ENCODE measurements at places on chromosomes 12 and 14. TPM values are rescaled to one million over a fixed set of nuclear protein-coding genes. Genes with fewer than 3 reads are reported as not detected.

The NINJ2 gene
- total RNA-seq: 2.9 TPM

The TMEM119 gene
- 6.9 TPM for total RNA-seq

The RNU6-8 gene
- not detected for total RNA-seq

The PIWIL1 gene
- total RNA-seq: 0.22 TPM

DNA sequence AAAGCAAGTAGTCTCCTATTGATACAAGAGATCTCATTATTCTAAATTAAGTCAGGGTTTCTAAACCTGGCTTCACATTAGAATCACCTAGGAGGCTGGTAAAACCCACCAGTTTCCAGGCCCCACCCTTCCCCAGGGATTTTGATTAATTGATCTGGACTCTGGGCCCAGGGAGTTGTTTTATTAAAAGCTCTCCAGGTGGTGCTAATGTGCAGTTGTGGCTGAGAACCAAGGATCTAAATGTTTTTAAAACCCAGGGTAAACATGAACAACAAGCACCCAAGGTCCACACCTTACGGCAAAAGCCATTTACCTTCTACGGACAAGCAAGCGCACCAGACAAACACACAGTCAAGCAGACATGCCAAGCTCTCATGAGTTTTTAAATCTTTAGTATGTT, 73.9 kb downstream of the SLC2A13 start:
- no peaks in the 10 kb centered on the region for H3K27me3 ChIP-seq
- H3K27ac ChIP-seq: no peak overlapping the region

GRCh38 chr14:50967790-50968189, 23.5 kb upstream of the PYGL start:
- no peak for DNase-seq
- H3K27me3 ChIP-seq: no peaks in the 10 kb centered on the region
- H3K27ac ChIP-seq: no peak overlapping the region
- H3K36me3 ChIP-seq: no peaks in the 10 kb centered on the region

DNA sequence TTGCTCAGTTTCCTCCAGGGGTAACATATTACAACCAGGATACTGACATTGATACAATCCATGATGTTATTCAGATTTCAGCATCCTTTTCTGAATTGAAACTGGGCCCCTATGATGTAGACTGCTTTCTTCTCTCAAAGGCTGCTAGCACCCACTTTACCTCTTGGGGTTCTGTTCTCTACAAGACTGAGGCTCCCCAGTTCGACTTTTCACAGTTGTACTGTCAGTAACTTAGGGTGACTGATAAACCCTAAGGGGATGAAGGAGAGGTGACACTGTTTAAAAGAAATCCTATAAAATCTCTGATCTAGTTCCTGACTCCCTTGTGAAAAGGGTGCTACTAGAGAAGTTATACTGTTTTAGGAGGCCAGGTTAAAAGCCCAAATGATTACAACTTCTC, 818 bp downstream of the VPS33A start:
- no peak for DNase-seq
- H3K36me3 ChIP-seq: peaks cover 29% of the 10 kb centered on the region
- peak overlapping the region; percentile 59 for H3K4me3 ChIP-seq
- H3K4me1 ChIP-seq: peaks cover 4% of the 10 kb centered on the region

- no peak overlapping the region for H3K4me3 ChIP-seq
- H3K36me3 ChIP-seq: no peaks in the 10 kb centered on the region
- peak overlapping the region; percentile 60 for H3K27ac ChIP-seq
- no peaks in the 10 kb centered on the region for H3K27me3 ChIP-seq
These were observed 275.9 kb downstream of the FBXL14 start for GRCh38 chr12:1318327-1319031.

Measured in thyroid gland (tissue), 4 donors.